ENCODE measurements at places on chromosomes 5 and 9. TPM values are rescaled to one million over a fixed set of nuclear protein-coding genes. Genes with fewer than 3 reads are reported as not detected.

Gene RGS7BP
- 0.18 TPM for total RNA-seq

Gene CCDC171
- 2.4 TPM for total RNA-seq

Gene AFAP1L1
- total RNA-seq: 3.4 TPM

Gene LIX1
- 0.89 TPM for total RNA-seq

Gene TMOD1
- total RNA-seq: not detected

Gene CDH10
- 2.4 TPM for total RNA-seq

Gene CCDC112
- total RNA-seq: 8.4 TPM

Gene N4BP3
- total RNA-seq: under 0.01 TPM

Gene C5orf52
- total RNA-seq: not detected

Gene NR4A3
- total RNA-seq: 0.30 TPM

Gene GAS1
- total RNA-seq: 12.1 TPM

Gene SHC3
- 79.2 TPM for total RNA-seq

Gene SLCO6A1
- not detected for total RNA-seq

Gene PCDHA1
- total RNA-seq: 0.09 TPM

Gene RAB3C
- not detected for total RNA-seq

All from smooth muscle cell of the umbilical artery (primary cell).